Fibroblast of skin of back (primary cell): ENCODE measurements at places on chromosomes 3 and 15.

- no peak for DNase-seq
Measured at GRCh38 chr3:23402728-23403492, 199.8 kb downstream of the UBE2E2 start.

GRCh38 chr15:78308422-78309032, 9.1 kb upstream of the SKIC8 start:
- DNase-seq, result peak; percentile 64

- peak; percentile 46 for DNase-seq
Measured at GRCh38 chr3:184299488-184300377, 692 bp downstream of the PSMD2 start.

GRCh38 chr15:58258501-58259292, 120.5 kb downstream of the AQP9 start:
- DNase-seq, result no peak

DNA sequence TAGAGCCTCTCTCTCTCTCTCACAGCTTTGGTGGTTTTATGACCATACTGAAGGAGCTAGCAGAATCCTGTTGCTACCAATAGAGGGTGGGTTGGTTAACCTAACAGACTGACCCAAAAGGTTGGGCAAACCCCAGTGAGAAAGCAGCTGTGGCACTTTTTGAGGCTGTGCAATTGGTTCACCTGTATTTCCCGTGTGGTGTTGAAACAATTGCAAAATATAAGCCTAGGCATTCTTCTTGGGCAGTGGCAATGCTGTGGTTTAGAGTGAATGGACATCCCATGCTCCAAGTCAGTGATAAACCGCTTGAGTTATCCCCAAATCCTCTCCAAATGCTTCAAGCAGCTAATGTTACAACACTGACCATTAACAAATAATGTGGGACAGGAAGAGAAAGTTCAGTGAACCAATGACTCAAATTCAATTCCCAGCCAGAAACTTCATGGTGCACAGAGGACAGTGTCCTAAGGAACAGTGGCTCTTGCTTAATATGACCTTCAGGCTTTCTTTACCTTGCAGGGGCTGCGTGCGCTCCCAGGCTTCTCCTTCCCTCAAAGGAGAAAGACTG, 261.9 kb upstream of the ICE2 start:
- DNase-seq, result no peak

DNA sequence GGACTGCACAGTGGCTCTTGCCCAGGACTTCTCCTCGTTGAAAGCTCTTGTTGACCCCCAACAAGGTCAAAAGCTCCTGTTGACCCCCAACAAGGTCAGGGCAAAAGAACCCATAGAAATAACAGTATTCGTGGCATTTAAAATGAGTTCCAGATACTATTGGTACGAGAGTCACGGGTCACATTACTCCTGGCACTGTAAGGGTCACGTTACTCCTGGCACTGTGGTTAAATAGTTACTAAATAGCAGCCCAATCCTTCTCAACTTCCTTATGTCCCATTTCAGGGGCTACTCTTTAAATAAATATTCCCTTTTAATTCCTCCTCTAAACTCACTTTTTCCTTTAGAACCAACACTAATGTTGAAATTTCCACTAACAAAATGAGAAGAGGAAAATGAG, 18.2 kb upstream of the ADCY5 start:
- no peak for DNase-seq

- no peak for DNase-seq
Measured at GRCh38 chr15:58616171-58616570, 133.3 kb downstream of the ADAM10 start.

- DNase-seq, result no peak
Measured at GRCh38 chr3:192608726-192609600, 118.4 kb downstream of the FGF12 start.

- peak; percentile 64 for DNase-seq
Measured at GRCh38 chr3:32569540-32570420, 878 bp downstream of the DYNC1LI1 start.

DNA sequence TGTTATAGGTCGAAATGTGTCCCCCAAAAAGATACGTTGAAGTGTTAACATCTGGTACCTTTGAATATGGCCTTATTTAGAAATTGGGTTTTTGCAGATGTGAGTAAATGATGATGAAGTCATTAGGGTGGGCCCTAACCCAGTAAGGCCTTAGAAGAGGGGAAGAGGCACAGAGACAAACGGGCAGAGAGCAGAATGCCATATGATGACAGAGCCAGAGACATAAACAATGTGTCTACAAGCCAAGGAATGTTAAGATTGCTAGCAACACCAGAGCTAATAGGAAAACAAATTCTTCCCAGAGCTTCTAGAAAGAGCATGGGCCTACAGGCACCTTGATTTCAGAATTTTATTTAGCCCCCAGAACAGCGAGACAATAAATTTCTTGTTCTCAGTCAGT, 693.1 kb upstream of the NECTIN3 start:
- DNase-seq, result peak; percentile 60

- DNase-seq, result no peak
Measured at GRCh38 chr3:12773030-12773709, 14.1 kb upstream of the TMEM40 start.

DNA sequence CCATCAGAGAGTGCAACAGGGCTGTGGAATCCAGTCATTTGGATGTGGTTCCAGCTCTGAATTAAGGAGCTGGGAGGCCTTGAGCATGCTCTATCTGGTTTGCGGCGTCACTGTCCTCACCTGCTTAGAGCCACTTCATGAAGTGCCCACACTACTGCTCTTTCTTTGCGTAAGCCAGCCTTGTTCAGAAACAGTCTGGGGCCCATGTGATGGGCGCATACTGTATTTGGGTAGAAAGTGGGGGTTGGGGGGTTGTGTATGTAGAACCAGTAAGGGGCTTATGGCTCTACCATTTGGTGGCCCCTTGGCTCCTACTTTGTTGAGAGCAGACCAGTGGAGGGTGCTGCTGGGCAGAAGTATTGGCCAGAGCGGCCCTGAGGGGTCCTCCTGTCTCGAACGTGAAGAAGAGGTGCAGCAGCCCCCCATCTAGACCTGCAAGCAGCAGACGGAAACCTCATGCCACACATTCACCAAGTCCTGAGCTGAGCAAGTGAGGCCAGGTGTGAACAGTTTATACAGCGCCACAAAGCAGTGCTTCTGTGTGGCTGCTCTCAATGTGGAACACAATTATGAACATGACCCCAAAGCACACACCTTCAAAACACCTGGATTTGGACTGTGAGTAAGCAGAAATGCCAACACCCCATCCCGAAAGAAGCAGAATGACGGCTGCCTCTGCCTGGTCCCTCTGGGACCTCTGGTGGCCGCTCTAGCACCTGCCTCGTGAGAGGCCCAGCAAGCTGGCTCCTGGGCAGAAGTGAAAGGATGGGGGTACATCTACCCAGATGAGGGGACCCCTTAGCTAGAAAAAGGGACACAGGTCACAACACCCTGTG, 26.6 kb downstream of the SRPRB start:
- DNase-seq, result no peak
